Activated CD4-positive, alpha-beta T cell treated with anti-CD3 and anti-CD28 coated beads for 1 hour (primary cell): ENCODE measurements at places on chromosomes 4 and X.
A peak's percentile ranks its signal among the peaks of the same experiment; 100 is the strongest.

- no peak for DNase-seq
These were observed 77.3 kb upstream of the TMEM47 start for GRCh38 chrX:34734383-34734782.

DNA sequence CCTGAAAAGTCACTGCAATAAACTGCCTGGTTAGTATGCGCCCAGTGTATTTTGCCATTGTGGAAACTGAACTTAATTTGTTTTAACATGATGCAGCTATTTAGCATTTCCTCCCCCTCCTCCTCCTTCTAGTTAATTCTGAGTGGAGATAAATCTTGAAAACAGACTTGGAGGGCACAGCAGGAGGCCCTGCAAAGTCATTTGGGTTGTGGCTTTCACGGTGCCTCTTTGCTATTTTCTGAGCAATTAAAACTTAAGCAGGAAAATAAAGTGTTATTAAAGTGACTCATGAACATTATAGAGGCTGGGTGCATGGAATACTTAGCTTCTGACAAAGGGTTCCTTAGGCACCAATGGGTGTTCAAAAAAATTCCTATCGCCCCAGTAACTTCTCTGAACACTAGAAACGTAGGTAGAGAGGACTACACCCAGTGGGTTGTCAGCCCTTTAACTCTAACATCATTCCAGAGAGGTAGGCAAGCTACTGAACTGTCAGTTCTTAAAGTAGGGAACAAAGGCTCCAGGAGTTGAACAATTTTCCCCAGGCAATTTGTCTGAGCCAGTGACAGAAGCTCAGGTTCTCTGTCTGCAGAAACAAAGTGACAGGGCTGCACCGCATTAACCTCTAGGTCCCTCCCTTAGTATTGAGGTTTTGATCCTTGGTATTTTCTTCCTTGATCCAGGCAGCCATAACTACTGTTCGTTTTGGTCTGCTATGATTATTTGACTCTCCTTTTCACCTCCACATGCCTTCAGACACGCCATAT lies 158.3 kb upstream of the KIT start:
- no peak for DNase-seq

- DNase-seq = no peak
These were observed 26.8 kb upstream of the MBTPS2 start for GRCh38 chrX:21812628-21813027.

DNA sequence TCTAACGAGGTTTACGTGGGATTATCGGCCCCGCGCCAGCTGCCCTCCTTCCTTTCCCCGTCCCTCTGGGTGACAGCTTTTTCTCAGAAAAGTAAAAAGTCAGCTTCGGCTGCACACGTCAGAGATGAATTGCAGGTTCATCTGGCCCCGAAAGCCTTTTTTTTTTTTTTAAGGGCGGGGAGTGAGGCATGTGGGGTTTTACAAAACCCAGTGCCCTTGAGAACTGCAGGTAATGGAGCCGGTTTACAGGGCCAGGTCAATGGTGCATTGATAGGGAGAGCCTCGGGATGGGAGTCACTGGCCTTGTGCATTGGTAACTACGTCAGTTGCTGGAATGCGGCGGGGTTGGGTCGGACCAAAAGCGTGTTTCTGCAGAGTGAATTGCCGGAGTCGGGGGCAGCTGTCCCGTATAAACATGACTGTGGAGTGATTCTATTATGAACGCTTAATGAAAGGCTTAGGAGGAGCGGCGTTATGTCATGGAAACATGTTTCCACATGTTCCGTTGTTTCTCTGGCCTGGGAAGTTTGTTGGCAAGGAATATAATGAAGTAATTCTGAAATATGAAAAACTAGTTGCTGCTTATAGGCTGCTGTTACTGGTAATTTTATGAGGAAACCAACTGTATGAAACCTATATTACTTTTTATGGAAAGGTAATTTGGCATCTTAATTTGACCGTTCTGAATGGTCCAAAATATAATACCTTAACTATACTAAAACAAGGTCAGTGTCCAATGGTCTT lies 1.1 kb downstream of the HSPA4L start:
- DNase-seq = no peak

DNA sequence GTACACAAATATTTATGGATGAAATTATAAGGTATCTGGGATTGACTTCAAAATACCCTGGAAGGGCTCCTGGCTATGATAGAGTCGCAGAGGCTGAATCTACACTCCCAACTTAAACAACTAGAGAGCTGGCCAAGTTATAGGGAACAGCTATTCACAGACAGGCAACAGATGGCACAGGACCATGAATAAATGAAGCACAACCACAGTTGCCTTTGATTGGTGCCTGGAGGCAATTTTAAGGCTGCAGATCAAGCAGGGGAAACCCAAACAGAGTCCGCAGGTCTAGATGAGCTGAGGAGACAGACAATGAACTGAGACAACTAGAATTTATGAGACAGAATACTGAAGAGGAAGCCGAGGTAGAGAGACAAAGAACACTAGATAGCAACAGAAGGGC lies 155.9 kb downstream of the EVC2 start:
- no peak for DNase-seq

DNA sequence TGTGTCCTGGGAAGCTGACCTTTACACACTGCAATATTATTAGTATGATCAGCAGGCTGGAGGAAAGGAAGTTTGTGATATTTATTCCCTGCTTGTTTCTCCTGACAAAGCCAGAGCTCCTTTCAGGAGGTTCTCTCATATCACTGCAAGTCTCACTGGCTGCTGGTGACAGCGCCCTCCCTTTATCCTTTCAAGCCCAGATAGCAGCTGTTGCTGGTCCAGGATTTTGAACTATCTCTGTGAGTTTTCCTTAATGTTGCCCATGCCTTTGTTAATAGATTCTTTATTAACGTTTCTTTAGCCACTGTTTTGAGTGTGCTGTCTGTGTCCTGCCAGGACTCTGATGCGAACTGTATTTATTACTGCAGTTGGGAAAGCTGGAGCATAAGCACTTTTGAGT lies 518.7 kb downstream of the C4orf33 start:
- no peak for DNase-seq

DNA sequence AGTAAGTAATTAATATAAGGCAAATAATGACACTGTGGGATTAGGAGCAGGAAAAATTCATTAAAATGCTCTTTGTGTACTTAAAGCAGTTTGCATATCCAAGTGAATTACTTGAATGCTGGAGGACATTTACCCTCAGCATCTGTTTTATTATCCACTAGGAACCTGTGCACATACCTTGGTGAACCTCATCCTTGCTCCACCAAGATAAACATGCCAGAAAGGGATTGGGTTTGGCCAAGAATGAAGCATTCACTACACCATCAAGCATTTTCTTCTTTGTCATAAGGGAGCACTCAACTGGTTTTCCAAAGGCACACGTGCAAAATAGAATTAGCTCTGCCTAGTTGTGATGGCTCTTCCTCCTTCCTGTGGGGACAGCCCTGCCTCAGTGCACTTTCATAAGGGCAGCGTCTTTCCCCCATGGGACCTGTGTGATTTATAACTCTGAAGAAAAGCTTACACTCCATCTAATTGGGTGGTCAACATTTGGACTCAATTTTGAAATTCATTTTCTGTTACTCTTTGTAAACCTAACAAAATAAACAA lies 291.7 kb downstream of the USP46 start:
- DNase-seq = no peak

- no peak for DNase-seq
These were observed 24.8 kb downstream of the CCNI start for GRCh38 chr4:77050962-77051361.

- no peak for DNase-seq
These were observed 348.9 kb upstream of the FTHL17 start for GRCh38 chrX:31420711-31421151.

DNA sequence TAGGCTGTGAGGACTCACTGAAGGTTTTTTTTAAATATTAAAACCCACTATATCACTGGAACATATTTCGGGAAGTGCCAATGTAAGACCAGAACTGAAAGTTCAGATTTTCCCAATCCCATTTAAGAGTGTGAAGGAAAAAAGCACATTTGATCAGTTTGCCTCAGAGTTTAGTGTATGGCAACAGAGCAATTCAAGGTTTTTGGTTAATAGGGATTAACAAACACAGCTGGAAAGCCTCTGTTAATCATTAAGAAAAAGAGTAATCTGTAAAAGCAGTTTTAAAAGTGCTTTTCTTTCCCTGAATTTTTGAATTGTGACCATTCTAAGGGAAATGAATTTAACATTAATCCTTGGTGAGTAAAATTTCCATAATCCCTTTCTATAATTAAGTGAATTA lies 60.4 kb downstream of the NPY5R start:
- no peak for DNase-seq

GRCh38 chrX:150037041-150037440 lies 98.8 kb upstream of the EOLA2 start:
- DNase-seq = no peak

DNA sequence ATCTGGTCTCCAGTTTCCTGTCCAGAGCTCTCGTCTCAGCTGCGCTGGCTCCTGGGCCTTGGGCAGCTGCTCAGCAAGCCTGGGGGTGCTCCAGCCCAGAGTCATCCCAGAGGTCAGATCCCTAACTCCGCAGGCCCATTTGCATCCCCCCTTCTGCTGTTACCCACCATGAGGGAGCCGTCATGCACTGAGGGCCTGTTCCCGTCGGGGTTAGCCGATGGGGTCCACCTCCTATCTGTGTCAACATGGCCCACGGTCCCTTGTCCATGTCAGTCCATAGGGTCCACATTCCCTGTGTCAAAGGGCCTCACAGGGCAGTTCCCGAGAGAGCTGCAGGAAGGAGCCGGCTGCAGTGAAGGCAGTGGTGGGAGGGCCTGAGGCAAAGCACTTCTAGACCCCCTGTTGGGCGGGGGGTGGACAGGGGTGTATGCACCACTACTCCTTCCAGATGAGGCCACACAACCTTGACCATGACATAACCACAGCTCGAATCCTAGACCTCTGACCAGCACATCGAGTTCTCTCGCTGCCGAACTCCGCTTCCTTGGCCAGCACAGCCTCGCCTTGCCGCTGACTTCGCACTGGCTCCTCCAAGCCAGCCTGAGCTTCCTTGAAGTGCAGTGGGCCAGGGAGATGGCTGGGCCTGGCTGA lies 24.9 kb downstream of the WDR1 start:
- DNase-seq = no peak

GRCh38 chr4:10722957-10723356 lies 38.4 kb upstream of the CLNK start:
- DNase-seq = no peak

- no peak for DNase-seq
These were observed 23.3 kb downstream of the BRCC3 start for GRCh38 chrX:155094468-155095061.

DNA sequence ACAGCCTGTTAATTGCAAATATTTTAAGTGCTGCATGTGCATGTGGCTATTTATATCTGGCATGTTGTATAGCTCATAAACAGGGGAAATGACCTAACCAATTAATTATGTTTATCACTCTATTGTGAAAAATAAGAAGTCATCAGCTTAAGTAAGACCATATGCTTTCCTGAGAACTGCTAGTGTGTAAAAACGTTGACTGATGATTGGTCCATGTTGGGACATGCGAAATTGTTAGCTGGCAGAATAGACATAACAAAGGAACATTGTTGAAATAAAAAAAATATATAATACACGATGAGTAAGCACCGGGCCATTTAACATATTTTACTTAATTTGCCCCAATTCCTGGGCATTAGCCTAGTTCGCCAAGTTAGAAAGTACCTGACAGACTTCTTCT lies 207.5 kb downstream of the ANK2 start:
- DNase-seq = no peak

GRCh38 chr4:69214716-69215115 lies at the start of gene UGT2B11:
Gene UGT2B11, minus strand, starts transcription at chr4:69214748. Its CDS starts 26 bp downstream, at chr4:69214722.
- no peak for DNase-seq

GRCh38 chr4:38667085-38667893 lies 3.3 kb downstream of the KLF3 start:
- DNase-seq = peak; percentile 31

DNA sequence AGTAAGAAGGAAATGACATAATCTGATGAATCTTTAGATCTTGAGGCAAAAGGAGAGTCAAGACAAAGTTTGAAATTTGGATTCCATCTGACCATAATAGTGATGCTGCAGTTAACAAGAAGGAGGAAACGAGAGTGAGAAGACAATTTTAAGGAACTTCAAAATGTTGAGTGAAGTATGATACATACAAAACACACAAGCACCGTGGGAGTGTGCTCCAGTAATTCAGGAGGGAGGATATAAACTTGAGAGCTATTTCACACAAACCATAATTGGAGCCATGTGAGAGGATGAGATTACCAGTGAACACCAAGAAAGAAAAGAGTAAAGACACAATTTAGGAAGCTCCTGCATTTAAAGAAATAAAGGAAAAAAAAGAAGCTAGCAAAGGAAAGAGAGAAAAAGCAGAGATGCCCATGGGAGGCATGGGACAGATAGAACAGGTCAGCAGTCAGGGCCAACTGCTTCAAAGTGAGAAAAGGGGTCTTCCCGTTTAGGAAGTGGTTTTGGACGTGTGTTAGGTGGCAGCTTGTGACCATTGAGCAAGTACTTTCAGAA lies 150.7 kb upstream of the SLC7A11 start:
- DNase-seq = no peak

DNA sequence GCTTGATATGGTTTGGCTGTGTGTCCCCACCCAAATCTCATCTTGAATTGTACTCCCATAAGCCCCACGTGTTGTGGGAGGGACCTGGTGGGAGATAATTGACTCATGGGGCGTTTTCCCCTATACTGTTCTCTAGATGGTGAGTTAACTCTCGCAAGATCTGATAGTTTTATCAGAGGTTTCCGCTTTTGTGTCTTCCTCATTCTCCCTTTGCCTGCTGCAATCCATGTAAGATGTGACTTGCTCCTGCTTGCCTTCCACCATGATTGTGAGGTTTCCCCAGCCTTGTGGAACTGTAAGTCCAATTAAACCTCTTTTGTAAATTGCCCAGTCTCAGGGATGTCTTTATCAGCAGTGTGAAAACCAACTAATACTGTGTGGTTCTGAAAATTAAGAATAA lies 11.5 kb downstream of the SLAIN2 start:
- DNase-seq = no peak

DNA sequence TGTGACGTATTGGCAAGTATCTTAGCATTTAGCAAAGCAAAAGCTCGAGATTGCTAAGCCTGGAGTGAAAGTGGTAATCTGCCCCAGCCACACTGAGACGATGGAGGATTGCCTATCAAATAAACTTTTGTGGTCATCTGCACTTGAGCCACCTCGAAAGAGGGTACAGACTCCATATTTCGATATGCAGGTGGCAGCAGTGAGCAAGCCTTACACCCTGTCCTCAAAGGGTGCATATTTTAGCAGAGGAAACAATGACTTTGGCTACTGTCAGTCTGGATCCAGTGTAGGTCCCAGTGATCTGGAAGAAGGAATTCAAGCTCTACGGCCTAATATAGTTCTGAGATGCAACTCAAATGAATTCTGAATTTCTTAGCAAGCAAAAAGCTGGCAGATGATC lies 153.9 kb downstream of the ATG4A start:
- no peak for DNase-seq

DNA sequence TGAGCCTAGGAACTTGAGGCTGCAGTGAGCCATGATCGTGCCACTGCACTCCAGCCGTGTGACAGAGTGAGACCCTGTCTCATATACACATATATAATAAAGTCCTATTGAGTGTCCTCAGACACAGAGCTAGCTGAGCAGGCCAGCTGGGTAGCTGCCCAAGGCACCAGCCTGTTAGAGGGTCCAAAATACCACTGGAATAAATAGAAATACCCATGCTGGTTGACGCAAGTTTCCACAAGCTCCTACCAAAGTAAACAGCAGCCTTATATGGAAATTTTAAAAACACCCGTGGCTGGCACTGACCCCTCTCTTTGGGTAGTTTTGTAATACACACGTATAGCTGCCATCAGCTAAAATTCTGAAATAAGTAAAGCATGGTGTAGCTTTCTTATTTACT lies 348.6 kb downstream of the BCOR start:
- DNase-seq = no peak

GRCh38 chrX:131802836-131803626 lies 220.1 kb upstream of the STK26 start:
- DNase-seq = no peak

- no peak for DNase-seq
These were observed 583.5 kb upstream of the FAT1 start for GRCh38 chr4:187307131-187307530.
